ENCODE measurements at places on chromosomes 1 and 21.

GRCh38 chr1:158126425-158126824 lies 54.3 kb upstream of the CD1D start:
- no peak for DNase-seq

DNA sequence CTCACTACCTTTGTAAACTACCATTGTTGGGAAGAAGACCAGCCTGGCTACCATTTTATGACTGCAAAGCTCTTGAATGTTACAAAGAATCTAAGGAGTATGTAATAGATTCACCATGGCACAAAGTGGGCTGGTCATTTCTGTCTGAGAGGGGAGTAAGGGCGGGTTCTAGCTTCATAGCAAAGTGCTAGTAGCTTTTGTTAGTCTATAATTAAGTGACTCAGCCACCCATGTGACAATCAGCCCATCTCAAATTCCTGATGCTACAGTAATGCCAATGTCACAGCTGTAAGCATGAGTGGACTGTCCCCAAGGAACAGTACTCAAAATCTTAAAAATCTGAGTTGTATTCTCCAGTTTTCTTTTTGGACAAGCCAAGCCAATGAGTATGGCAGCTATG lies 15.4 kb upstream of the OTUD3 start:
- no peak for DNase-seq

DNA sequence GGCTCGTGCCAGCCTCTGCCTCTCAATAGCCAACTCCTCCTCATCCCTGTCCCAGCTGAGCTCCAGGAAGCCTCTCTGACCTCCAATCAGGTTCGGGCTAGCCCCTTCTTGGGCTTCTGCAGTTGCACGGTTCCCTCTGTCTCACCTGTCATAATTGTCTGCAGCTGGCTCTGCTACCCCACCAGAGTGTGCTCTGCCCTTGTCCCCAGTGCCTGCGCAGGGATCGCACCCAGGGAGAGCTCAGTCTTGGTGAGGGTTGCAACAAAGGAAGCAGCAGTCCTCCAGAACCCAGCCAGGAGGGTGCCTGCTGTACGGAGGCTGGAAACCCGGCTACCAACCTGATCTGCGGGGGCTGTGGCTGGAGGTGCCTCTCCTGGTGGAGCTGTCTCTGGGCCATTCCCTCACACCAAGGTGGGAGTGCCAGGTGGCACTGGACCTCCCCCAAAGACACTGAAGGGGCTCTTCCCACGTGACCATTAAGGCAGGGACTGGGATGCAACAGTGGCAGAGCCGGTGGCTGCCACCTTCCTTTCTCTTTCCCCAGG lies 63.5 kb upstream of the DMRTB1 start:
- no peak for DNase-seq

- no peak for DNase-seq
These were observed 58.0 kb downstream of the PGM1 start for GRCh38 chr1:63651161-63651701.

- no peak for DNase-seq
These were observed 8.4 kb upstream of the MRPS6 start for GRCh38 chr21:34065027-34065426.

- no peak for DNase-seq
These were observed 87.5 kb upstream of the KIF26B start for GRCh38 chr1:245067257-245067656.

DNA sequence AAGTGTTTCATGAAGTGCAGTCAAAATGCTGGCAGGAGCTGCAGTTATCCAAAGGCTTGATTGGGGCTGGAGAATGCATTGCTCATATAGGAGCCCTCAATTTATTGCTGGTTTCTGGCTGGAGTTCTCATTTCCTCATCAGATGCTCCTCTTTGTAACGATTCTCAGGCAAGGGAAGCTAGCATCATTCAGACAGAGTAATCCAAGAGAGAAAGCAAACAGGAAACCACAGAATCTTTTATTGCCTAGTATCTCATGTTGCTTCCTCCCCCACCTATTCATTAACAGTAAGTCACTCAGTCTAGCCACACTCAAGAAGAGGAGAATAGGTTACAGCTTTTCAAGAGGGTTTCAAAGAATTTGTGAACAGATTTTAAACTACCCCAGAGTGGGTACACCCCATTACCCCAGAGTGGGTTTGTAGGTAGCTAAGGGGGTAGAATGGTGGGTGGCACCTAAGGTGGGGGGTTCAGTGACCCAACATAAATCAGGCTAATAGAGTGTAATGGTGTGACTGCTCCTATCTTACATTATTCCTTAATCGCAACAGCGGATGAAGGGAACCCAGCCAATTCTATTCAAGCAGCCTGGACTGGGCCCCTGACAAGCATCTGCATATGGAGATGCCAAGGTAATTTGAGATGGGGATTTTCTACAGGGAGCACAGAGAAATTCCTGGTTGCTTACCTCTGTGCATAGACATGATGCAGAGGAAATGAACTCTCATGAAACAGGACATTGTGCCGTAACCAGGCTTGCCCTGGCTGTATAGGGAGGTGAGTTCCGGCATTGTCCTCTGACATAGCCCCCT lies 67.1 kb downstream of the KCNJ15 start:
- peak; percentile 55 for DNase-seq

GRCh38 chr21:45264912-45265515 lies 22.7 kb downstream of the POFUT2 start:
- no peak for DNase-seq

DNA sequence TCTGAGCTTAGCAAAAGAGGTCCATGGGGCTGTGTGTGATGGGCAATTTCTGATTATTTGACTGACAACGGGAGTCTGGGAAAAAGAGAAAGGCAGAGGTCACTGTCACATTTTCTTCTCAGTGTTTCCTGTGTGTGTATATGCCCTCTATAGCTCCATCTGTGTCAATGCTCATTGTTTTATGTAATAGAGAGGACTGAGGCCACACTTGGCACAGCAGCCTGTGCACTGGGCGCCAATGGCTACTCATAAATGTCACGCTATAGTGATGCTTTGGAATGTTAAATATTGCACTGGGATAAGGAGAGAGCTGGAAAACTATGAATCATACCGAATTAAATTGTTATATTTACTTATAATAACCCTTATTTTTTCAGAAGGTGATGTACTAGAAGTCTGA lies 365.4 kb downstream of the NEGR1 start:
- DNase-seq, result no peak

- peak; percentile 38 for DNase-seq
These were observed 2.5 kb upstream of the CDKN2C start for GRCh38 chr1:50967416-50968157.

GRCh38 chr1:3898994-3899753 lies 898 bp downstream of the C1orf174 start:
- no peak for DNase-seq

GRCh38 chr1:65178235-65178634 lies 30.2 kb downstream of the AK4 start:
- no peak for DNase-seq

DNA sequence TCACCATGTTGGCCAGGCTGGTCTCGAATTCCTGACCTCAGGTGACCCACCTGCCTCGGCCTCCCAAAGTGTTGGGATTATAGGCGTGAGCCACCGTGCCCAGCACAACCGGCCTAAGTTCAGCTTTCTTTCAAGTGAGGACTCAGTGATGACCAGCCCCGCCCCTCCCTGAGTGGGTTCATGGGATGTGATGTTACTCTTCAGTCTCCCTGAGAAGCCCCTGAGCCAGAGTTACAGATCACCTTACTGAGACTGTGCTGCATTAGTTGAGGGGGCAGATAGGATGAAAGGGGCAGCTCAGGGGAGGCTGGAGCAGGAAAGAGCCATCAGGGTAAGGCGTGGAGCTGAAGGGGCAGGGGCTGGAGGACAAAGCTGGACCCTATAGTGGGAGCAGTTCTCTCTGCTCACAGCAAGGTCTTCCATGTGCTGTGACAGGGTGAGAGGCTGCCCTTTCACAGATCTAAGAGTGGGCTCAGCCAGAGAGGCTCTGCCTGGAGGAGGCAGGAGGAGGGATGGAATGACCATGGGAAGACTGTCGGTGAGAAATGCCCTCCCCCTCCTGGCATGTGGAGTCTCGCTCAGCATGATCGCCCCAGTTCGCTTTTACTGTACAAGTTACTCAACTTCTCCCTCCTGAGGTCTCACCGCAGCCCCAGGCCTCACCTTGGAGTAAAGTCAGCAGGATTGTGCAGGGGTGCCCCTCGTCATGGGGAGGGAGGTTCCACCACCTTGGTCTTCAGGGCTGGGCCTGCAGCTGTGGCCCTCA lies 13.4 kb downstream of the SH2D2A start:
- DNase-seq, result no peak

- DNase-seq, result no peak
These were observed 71.7 kb downstream of the JAK1 start for GRCh38 chr1:64894438-64895196.

- DNase-seq, result no peak
These were observed 114.7 kb downstream of the NEK7 start for GRCh38 chr1:198271467-198271866.

GRCh38 chr1:59514061-59514909 lies 217.4 kb downstream of the FGGY start:
- DNase-seq, result no peak

- DNase-seq, result no peak
These were observed 185.3 kb downstream of the NRIP1 start for GRCh38 chr21:14879458-14879857.

DNA sequence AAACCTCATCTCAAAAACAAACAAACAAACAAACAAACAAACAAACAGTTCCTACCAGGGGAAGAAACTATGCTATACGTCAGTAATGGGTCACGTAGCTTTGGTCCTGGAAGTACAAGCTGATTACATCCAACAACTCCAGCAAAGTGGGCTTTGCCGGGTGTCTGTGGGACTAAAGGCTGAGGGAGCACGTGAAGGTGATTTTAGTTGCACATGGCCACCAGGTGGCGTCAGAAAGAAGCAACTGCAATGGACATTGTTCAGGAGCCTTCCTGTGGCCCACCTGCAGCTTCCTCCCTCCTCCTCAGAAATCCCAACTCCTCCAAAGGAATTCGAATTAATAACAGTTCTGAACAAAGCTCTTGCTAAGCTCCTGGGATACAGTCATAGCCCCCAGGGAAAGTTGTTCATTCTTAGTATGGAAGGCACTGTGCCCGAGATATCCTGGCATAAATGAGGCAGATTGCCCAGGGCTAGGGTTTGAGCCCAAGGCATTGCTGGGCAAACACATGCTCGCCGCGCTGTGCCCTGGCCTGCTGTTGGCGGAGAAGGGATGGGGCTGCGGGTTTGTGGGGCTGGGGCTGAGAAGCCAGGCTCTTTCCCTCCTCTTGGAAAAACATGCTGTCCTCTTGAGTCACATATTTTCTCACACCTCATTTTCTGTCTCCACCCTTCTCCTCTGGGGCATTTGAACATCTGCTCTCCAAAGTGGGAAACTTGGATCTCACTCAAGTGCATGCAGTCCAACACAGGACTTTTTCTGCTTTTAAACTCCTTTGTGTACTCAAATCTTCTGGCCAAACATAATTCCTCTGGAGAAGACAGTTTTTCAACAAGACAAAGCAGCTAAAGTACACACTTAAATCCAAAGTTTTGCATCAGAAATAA lies 28.6 kb downstream of the AKNAD1 start:
- peak; percentile 85 for DNase-seq

GRCh38 chr1:183753464-183753891 lies 51.4 kb upstream of the RGL1 start:
- DNase-seq, result peak; percentile 42

DNA sequence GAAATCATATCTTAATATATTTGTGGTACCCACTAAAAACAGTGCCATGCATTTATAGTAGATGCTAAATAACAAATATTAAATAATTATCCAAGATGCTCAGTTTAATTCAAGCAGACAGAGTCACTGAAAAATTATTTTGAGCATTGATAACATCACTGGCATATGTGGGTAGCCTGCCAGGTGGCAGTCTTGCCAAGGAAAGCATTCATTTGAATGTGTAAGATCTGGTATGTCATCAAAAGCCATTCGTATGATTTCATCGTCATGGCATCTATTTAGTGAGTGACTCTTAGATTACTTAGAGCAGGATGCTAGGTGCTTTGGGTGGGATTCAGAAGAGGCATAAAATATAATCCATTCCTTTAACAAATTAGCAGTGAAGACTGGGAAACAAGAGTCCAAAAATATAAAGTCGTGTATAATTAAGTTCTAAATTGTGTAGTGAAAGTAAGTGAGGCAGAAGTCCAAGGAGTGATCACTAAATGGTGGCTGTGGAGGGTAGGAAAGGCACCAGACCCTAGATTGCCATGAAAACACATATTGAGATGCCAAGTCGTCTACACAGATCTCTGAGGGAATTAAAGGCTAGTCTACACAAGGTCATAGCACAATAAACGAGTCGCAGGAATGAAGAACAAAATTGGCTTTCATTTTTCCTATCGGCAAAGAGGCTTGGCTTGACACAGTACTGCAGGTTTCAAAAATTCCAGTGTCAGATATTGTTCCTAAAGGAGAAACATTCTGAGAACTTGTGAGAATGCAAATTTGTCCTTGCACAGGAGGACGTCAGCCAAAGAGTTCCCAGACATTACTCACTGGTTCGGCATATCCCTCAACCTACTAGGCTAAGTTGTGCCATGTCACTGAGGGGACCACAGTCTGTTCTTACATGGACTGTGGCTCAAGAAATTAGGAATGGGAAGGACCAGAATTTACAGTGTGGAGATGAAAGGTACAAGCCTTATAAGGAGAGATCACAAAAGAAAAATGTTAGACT lies 130.8 kb downstream of the LYPLAL1 start:
- no peak for DNase-seq

DNA sequence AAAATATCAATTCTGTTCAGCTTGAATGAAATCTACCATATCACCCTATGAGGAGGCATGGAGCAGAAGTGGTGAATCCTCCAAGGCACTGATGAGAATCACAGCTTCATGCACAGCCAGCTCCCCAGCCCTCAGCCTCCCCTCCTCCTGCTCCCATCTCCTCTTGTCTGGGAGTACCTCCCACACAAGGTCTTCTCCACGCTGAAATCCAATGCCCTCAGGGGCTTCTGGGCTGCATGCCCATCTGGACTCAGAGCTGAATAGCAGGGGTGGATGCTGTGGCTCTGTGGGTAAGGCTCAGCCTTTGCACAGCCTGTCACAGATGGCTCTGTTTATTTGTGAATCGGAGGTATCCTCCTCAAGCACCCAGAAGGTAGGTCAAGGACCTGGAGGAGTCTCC lies 48.6 kb downstream of the KCNC4 start:
- DNase-seq, result peak; percentile 64

GRCh38 chr1:18631496-18632217 lies 1.0 kb downstream of the PAX7 start:
- DNase-seq, result no peak

- no peak for DNase-seq
These were observed 7.3 kb downstream of the SSU72 start for GRCh38 chr1:1567152-1567875.

GRCh38 chr21:37658817-37659458 lies 257.3 kb downstream of the KCNJ6 start:
- DNase-seq, result peak; percentile 16

- no peak for DNase-seq
These were observed 59.0 kb upstream of the FASLG start for GRCh38 chr1:172599912-172600311.

DNA sequence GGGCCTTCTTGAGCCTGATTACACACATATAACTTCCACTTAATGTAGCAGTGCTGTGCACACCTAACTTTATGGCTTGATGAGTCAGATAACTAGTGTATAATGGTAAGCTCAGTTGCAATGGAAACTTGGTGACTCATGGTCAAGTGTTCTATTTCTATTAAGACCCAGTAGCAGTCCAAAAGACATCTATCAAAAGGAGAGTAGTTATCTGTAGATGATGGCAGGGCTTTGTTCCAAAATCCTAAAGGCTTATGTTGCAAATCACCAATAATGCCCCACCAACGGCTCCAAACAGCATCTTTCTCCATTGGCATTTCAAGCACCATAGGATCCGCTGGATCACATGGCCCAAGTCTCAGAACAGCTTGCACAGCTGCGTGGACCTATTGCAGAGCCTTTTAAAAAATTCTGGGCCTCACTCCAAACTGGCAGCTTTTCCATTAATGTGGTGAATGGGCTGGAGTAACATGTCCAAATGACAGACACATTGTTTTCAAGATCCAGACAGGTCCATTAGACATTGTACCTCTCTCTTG lies 566.8 kb upstream of the USP24 start:
- peak; percentile 97 for DNase-seq

All from NCI-H446 treated with DMSO at 0.1 percent for 48 hours (cell line).